ENCODE measurements at places on chromosomes 3 and 15. TPM values are rescaled to one million over a fixed set of nuclear protein-coding genes. Genes with fewer than 3 reads are reported as not detected.

Gene UCN2
- total RNA-seq = not detected

Gene COL6A5
- total RNA-seq = not detected

Gene NME9
- not detected for total RNA-seq

Gene IL17RD
- 4.6 TPM for total RNA-seq

Gene GCNT3
- total RNA-seq = not detected

Gene ARHGAP11A
- total RNA-seq = 18.5 TPM

Gene GABRR3
- not detected for total RNA-seq

Gene FAM174B
- 0.29 TPM for total RNA-seq

Gene ATP13A4
- not detected for total RNA-seq

Gene SNURF
- 2.9 TPM for total RNA-seq

Gene FBXW12
- total RNA-seq = not detected

Gene GOLGA8M
- total RNA-seq = not detected

Gene GPR27
- not detected for total RNA-seq

Gene SLC28A2
- not detected for total RNA-seq

Gene PIGBOS1
- total RNA-seq = 34.9 TPM

Gene SYNPR
- total RNA-seq = not detected

Gene ZNF80
- total RNA-seq = not detected

Gene TMEM207
- not detected for total RNA-seq

Gene CEP70
- total RNA-seq = 28.7 TPM

Gene SST
- not detected for total RNA-seq

Gene LRRC28
- 43.5 TPM for total RNA-seq

Gene NOP10
- 381 TPM for total RNA-seq

Gene ECE2
- total RNA-seq = not detected

Gene PARP15
- total RNA-seq = not detected

Gene FBXO22
- total RNA-seq = 53.5 TPM

Gene SELENOS
- 83.6 TPM for total RNA-seq

Gene SAXO2
- total RNA-seq = 0.71 TPM

Gene ADGRG7
- total RNA-seq = not detected

Gene SCN11A
- not detected for total RNA-seq

Gene MOBP
- not detected for total RNA-seq

Gene ADCY5
- total RNA-seq = not detected

Gene IQCF5
- total RNA-seq = not detected

Gene MUSTN1
- not detected for total RNA-seq

Gene MYEF2
- 2.6 TPM for total RNA-seq

Gene PP2D1
- total RNA-seq = not detected

Gene ZNF860
- 0.53 TPM for total RNA-seq

Gene NR2E3
- 0.18 TPM for total RNA-seq

Gene OR4M2
- total RNA-seq = not detected

Gene POLQ
- total RNA-seq = 2.3 TPM

Gene LMAN1L
- total RNA-seq = not detected

Gene FSTL1
- 637 TPM for total RNA-seq

Gene IL17RB
- total RNA-seq = not detected

Gene CPB1
- not detected for total RNA-seq

Gene CRYGS
- total RNA-seq = not detected

Gene RNU5B-1
- not detected for total RNA-seq

Gene CYP19A1
- not detected for total RNA-seq

Gene DUOXA1
- total RNA-seq = not detected

Gene CADPS
- total RNA-seq = under 0.01 TPM

Gene C3orf49
- total RNA-seq = not detected

Gene PAQR5
- total RNA-seq = 2.6 TPM

Gene CNTN4
- not detected for total RNA-seq

Gene CMTM8
- 0.18 TPM for total RNA-seq

Gene PRSS50
- not detected for total RNA-seq

Gene SIDT1
- total RNA-seq = not detected

Gene ISLR
- 136 TPM for total RNA-seq

Data from myometrial cell (primary cell).